ENCODE measurements at places on chromosomes 11 and 22.

DNA sequence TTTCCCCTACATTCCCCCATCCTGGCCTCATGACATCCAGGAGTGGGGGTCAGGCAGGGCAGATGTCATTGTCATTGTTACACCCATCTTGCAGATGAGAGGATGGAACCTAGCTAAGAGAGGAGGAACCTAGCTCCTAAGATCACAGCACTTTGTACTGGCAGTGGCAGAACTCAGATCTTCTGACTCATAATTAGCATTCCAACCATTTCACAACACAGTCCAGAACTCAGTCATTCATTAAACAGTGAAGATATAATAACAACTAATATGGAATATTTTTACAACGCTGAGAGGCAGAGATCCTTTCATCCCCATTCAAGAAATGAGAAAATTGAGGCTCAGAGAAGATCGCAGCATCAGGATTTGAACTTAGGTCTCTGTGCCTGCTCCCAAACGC is 127.8 kb downstream of the CHST1 start:
- DNase-seq, result no peak

- no peak for DNase-seq
Measured at GRCh38 chr11:62479631-62480201, 60.9 kb downstream of the SCGB1A1 start.

GRCh38 chr11:72924568-72925190 is 110.5 kb downstream of the ATG16L2 start:
- DNase-seq, result no peak

DNA sequence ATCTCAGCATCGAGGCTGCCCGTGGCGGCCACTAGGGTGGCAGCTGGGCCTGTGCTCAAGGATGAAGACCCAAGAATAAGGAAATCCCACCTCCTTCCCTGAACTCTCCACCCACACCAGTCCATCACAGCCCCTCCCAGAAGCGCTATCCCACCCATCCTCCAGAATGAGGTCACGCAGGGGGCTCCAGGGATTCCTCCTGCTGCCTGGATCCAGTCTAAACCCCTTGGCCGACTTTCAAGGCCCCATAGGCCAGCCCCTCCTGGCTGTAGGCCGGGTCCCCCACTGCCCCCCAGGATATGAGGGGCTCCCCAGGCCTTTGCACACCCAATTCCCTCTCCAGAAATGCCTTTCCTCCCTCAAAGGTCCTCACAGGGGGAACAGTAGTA is 19.0 kb upstream of the SCGB1A1 start:
- DNase-seq, result peak; percentile 67

DNA sequence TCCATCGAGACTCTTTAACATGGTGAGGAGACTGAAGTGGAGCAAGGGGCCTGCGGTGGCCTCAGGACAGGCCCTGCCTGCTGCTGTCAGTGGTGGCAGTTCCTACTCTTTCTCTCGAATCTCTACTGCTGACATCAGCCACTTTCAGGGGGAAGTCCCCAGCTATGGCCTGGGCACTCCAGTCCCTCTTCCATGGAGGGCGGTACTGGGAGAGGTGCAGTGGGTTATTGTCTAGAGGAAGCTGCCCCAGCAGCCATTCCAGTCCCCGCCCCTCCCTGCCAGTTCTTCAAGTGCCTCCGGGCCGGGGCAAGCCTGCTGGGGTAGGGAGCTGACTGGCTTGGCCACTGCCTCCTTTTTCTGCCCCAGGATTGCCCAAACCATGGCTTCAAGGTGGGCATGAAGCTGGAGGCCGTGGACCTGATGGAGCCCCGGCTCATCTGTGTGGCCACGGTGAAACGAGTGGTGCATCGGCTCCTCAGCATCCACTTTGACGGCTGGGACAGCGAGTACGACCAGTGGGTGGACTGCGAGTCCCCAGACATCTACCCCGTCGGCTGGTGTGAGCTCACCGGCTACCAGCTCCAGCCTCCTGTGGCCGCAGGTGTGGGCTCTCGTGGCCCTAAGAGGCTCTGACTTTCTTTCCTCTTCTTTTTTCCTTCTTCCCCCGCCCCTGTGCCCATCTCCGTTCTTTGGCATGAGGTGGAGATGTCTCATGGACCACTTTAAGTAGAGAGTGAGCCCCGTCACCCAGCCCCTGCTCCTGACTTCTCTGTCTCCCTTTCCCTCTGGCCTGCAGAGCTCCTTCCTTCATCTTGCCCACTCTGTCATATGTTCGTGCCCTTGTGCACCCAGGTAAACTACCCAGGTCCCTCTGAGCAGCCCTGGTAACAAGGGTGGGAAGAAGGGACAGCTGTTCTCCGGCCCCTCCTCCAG is 13.7 kb downstream of the CHADL start:
- DNase-seq, result no peak

- DNase-seq, result no peak
Measured at GRCh38 chr22:40240160-40240559, 62.4 kb downstream of the TNRC6B start.
